ENCODE measurements at places on chromosomes 7 and 10.

DNA sequence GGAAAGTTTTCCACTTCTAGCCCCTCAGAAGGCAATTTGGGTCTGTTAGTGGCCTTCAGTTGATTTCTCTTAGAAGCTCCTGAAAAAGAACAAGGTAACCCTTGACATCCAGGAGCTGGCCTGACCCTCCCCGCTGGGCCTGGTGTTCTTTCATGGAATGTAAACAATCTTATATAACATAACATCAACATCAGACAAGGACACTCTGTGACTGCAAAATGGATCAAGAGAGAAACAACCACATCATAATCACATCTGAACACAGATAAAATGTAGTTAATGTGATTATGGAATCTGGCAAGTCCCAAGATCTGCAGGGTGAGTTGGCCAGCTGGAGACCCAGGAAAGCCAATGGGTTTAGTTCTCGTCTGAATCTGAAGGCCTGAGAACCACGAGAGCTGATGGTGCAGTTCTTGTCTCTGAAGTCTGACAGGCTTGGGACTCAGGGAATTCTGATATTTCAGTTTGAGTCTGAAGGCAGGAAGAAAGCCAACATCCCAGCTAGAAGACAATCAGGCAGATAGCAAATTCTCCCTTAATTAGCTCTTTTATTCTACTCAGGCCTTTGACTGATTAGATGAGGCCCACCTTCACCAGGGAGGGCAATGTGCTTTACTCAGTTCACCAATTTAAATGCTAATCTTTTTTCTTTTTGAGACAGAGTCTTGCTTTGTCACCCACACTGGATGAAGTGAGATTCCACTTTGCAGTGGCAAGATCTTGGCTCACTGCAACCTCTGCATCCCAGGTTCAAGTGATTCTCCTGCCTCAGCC is 91.4 kb upstream of the NAMPT start:
- no peak for DNase-seq

GRCh38 chr7:20269726-20270125 is 52.5 kb upstream of the MACC1 start:
- no peak for DNase-seq

DNA sequence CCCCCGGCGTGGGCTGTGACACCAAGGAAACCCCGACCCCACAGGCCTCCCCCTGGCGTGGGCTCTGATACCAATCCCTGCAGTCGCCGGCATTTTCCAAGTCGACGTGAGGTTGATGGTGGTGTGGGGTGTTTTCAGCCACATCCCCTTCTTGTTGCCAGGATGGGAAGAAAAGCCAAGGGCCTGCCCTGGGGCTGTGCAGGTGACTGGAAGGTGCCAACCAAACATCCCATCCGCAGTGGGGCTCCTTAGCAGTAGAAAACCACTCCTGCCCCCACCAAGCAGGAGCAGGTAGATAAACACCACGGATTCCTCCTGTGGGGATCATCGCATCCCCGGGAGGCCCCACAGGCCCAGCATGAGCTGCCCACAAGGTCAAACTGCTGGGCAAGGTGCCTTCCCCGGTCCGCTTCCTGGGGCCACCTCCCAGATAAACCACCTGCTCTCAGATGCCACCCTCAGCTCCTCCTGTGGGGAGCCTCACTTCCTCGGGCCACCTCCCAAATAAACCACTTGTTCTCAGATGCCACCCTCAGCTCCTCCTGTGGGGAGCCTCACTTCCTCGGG is 88.5 kb upstream of the DIP2C start:
- no peak for DNase-seq

DNA sequence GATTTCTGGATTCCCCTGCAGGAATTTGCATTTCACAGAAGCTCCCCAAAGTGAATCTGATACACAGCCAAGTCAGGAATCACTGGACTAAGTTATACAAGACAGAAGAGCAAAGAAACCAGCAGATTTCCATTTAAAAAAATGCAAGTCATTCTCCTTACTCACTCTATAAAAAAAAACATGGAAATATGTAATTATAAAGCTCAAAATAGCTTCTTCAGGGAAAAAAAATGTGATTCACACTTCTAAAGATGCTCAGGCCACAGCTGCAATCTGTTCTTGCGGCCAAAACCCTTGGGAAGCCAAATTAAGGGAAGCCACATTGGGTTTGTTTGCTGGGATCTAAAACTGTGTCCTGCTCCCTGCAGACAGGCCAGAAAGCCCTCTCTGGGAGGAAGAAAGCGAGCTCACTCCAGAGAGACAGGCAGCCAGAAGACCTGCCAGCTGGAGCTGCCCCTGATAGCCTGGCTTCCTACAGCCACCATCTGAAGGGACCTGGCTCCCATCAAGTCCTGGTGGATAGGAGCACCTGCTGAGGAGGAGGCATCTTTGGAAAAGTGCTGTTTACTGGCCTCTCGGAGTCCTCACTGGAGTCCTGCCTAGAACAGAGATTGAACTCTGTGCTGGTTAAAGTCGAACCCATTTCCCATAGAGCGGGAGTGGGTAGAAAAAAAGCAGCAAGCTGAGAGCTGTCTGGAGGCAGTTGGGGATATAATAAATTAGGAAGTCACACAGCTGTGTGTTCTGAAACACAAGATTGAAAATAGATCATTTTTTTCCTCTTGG is 359.2 kb upstream of the AOAH start:
- no peak for DNase-seq

DNA sequence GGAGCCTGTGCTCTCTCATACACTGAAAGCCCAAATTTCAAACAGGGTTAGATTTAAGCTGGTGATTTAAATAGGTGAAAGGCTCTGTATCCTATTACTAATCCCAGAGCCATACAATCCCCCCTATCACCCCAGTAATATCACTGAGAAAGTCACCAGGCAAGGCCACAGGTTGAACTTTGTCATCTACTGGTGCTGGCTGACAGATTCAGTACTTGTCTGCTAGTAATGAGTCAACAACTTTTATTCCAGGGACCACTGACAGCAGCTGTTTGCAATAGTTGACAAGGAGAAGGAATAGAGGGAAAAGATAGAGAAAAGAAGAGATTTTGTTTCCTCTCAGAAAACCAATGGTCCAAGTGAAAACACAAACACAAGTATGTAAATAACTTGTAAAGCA is 10.4 kb downstream of the ASB15 start:
- no peak for DNase-seq

GRCh38 chr7:66167773-66168387 is 37.3 kb upstream of the TPST1 start:
- DNase-seq: peak; percentile 90

GRCh38 chr10:24762966-24763623 is 39.4 kb upstream of the ARHGAP21 start:
- DNase-seq: no peak

GRCh38 chr10:49526619-49527018 is 12.3 kb downstream of the ERCC6 start:
- no peak for DNase-seq

- no peak for DNase-seq
Observed at GRCh38 chr10:51861051-51861450, 161.7 kb upstream of the CSTF2T start.

- DNase-seq: peak; percentile 55
Observed at GRCh38 chr10:76939933-76940468, 697.6 kb downstream of the KCNMA1 start.

DNA sequence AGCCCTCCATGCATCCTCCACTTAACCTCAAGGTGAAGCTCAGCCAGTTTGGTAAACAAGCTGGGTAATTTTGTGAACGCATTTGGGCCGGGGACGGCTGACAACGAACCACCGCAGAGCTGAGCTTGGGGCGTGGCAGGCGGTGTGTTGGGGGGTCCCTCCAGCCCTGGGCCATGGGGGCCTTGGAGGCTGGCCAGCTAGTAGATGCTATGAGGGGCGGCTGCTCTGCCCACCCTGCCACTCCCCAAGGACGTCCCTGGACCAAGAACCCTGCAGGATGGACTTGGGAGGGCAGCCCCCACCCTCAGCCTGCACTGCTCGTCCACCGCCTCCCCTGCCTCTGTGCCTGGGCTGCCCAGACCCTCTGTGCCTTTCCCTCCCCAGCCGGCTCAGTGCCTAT is 12.0 kb upstream of the SCART1 start:
- no peak for DNase-seq

- peak; percentile 66 for DNase-seq
Observed at GRCh38 chr7:68258609-68259008, 1262.0 kb downstream of the TYW1 start.

GRCh38 chr7:106089647-106090046 is 22.5 kb downstream of the SYPL1 start:
- DNase-seq: no peak

DNA sequence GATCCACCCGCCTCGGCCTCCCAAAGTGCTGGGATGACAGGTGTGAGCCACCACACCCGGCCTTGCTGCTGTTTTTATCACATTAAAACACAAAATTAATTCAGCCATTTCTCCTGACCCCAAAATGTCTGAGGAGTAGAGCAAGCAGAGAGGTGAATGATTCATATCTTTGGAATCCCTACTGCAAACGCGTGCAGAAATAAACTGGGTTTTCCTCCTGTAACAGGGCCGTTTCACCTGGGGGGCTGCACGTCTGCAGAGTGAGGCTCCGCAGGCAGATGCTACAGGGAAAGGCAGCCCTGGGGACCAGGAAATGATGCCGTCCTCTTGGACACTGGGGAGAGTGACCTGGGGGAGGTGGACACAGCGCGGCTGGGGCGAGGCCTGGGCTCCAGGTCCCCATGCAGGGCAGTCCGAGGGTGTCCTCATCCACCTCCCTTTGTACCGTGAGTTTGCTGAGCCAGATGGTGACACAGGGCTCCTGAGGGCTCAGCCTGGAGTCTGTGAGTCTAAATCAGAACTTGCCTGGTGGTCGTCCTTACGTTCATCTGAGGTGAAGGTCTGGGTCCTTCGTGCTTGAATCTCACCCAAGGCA is 41.9 kb downstream of the PDGFA start:
- no peak for DNase-seq

DNA sequence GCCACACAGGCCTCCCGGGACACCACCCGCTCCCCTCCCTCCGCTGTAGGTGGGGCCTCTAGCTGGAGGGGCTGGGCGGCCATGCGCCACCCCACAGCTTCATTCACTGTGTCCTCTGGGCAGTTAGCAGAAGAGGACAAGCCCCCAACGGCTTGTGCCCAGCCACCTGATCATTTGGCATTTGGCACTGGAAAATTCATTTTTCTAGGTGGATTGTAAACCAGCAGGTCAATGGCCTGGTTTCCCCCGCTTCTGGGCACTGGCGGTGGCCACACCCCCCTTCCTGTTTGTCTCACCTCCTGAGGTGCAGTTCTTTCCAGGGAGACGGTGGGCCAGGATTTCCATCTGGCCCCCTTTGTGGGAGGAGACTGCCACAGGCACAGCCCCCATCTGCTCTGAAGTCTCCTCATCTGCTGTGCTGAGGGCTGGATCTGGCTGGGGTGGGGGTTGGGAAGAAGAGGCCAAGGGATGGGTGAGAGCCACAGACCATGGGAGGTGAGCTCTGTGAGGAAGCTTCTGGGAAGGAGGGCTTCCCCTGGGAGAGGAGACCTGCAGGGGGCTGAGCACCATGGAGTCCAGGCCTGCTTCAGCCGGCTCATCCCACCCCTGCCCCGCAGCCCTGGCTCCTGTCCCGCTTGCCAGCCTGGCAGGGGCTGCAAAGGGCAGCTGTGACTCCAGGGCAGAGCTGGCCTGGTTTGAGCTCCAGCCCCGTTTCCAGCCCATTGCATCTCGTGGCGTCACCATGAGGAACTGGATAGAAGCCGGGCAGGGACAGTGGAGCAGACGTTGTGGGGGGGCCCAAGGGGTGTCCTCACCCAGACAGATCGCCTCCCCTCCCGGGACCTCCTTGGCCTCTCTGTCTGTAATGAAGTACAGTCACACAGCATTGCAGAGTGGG is 40.1 kb upstream of the SLC29A3 start:
- no peak for DNase-seq

GRCh38 chr10:113423981-113424721 is 128.7 kb upstream of the HABP2 start:
- DNase-seq: no peak

DNA sequence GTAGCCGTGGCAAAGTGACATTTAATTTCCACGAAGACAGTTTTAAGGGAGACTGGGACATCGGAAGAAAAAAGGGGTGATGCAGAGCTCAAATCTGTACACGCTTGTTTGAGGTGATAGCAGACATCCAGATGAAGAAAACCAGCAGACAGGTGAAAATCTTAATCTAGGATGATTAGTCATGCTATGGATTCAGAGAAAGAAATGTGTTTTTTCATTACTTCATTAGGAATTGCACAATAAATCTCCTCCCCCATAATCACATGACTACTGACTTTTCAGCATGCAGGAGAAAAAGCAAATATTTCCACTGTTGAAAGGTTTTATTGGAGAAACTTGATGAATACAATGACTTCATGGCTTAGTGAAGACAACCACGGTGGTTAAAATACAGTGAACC is 2.5 kb downstream of the NUDT5 start:
- DNase-seq: no peak

DNA sequence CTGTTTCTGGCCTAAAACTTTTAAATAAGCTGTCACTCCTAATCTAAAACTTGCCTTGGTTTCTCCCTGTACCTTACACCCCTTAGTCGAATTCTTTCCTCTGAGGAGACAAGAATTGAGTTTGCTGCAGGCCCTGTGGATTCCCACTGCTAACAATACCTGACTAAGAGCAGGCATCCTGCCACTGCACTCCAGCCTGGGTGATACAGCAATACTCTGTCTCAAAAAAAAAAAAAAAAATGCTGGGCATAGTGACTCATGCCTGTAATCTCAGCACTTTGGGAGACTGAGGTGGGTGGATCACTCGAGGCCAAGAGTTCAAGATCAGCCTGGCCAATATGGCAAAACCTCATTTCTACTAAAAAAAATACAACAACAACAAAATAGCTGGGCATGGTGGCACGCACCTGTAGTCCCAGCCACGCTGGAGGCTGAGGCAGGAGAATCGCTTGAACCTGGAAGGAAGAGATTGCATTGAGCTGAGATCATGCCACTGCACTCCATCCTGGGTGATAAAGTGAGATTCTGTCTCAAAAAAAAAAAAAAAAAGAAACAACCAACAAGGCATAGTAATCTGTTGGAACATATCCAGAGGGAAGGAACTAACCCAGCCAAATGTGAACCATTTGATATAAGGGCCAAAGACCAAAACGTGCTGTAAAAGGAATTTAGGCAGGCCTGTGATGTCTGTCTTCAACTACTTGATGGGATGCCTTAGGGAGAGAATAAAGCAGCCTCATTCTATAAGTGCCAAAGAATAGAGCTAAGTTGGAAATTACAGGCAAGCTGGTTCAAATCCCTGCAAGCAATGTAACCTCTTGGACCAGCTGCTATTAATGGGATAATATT is 732.7 kb upstream of the AUTS2 start:
- no peak for DNase-seq

Measured in NCI-H1105 treated with DMSO at 0.1 percent for 48 hours (cell line).